ENCODE measurements at places on chromosomes 6 and 20.
A peak's percentile ranks its signal among the peaks of the same experiment; 100 is the strongest.

GRCh38 chr6:333379-334002 is 41.2 kb downstream of the DUSP22 start:
- DNase-seq: no peak

- no peak for DNase-seq
Measured at GRCh38 chr20:44504402-44505307, 17.2 kb downstream of the SERINC3 start.

DNA sequence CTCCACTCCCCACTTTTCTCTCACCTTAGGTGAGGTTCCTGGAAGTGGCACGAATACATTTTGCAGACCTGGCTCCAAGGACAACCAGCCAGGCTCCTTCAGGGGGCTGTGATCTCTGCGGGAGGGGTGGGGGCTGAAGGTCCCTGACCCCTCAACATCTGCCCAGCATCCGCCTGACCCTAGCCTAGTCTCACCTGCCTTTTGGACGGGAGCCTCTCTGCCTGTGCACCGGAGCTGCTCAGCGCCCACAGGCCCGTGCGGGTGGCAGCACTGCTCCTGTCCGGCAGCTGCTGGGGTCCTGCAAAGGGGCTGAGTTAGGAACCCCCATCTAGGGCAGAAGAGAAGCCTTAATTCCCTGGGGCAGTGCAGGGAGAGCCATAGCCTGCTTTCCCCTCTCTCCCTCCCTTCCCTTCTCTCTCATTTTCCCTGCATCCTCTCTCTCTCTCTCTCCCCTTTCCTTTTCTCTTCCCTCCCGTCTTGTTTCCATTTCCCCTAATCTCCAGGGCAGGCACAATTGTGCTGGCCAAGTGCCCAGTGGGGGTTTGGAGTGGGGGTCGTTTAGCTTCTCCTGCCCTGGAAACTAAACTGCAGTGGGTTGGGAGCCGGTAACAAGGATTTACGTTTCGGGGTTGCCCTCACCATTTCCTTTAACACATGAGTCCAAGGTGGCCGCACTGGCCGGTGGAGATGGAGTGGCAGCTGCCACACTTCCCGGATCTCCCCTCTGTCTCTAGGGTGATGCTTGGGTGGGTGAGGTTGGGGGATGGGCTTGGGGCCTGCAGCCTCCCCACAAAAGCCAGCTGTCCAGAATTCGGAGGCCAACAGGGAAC is 54.1 kb downstream of the CTCFL start:
- DNase-seq: no peak

- DNase-seq: no peak
Measured at GRCh38 chr20:61580958-61581824, 329.1 kb downstream of the CDH4 start.

DNA sequence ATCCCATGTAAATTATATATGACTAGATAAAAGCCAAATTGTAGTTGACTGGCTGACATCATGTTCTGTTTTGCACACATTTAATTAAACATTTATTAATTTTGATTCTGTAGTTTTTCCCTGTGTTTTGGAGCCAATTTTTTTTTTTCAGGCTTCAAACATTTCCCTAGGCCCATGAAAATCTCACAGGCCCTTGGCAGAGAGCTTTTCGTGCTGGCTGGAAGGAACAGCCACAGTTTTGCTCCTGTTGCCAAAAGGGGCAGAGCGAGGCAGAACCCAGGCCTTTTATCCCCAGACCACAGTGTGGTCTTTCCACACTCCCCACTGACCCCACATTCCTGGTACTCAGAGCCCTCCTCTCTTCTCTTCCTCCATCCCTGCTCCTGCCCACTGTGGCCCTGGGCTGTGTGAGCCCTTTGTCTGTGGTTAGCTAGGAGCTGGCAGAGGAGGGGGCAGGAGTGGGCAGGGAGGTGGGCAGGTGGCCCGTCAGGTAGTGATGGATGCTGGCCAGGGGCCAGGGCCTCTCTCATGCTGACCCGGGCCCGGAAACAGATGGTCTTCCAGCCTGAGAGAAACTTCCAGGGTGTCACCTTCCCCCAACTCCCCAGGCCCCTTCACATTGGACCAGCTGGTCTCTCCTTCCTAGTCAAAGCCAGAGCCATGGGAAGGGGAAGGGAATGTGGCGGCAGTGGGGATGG is 19.4 kb upstream of the CCM2L start:
- no peak for DNase-seq

- peak; percentile 55 for DNase-seq
Measured at GRCh38 chr6:33317419-33317668, 200 bp downstream of the ZBTB22 start.

- DNase-seq: no peak
Measured at GRCh38 chr6:169935348-169935718, 183.9 kb downstream of the ERMARD start.

DNA sequence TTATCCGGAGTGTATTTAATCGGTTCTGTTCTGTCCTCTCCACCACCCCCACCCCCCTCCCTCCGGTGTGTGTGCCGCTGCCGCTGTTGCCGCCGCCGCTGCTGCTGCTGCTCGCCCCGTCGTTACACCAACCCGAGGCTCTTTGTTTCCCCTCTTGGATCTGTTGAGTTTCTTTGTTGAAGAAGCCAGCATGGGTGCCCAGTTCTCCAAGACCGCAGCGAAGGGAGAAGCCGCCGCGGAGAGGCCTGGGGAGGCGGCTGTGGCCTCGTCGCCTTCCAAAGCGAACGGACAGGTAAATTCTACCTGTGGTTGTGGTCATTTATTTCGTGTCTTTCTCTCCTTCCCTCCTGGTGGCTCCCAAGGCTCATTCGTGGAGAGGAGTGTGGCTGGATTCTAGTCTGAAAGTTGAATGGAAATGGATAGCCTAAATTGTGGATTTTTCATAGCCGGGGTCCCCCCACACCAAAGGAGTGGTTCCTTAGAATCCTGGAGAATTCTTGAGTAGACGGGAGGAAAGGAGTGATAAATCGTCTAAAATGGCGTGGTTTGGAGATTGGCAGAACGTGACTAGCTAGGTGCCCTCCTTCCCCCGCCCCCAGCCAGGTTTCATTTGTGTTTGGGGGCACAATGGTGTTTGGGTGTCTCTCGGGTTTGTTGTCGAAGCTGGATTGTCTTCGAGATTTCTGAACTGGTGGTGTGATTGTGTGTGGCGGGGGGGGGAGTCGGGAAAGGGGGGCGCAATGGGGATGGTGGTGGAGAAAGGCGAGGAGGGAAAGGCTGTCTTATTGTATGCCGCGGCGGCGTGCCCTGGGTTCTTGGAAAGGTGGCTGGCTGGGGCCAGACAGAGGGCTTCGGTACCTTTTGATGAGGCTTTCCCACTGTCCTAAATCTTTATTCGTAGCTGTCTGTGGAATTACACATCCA is 673 bp downstream of the MARCKS start:
- peak; percentile 30 for DNase-seq

DNA sequence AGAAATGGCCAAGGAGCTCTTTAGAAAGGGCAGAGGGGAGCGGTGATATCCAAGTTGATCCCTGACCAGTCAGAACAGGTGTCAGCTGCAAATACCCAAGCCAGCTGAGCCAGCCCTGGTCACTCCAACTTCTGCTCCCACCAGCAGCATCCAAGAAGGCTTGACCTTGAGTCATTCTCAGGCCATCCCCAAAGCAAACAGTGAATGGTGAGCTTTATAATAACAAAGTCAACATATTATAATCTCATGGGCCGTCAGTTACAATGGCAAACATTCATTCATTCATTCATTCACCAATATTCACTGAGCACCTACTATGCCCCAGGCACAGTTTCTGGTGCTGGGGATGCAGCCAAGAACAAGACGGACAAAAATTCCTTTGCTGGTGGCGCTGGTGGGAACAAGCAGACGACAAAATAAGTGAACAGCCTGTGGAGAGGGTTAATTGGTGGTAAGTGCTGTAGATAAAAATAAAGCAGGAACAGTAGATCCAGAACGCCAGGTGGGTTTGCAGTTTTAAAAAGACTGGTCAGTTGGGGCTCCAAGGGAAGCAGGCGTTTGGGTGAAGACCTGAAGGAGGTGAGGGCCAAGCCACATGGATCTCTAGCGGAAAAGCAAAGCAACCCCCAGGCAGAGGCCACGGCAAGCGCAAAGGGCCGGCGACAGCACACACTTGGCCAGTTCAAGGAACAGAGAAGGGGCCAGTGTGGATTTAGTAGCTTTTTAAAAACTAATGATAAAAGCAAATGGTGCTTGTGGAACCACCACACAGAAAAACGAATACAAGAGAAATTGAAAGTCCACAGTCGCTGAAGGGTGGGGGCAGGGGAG is 131.8 kb upstream of the PTPN1 start:
- DNase-seq: no peak

DNA sequence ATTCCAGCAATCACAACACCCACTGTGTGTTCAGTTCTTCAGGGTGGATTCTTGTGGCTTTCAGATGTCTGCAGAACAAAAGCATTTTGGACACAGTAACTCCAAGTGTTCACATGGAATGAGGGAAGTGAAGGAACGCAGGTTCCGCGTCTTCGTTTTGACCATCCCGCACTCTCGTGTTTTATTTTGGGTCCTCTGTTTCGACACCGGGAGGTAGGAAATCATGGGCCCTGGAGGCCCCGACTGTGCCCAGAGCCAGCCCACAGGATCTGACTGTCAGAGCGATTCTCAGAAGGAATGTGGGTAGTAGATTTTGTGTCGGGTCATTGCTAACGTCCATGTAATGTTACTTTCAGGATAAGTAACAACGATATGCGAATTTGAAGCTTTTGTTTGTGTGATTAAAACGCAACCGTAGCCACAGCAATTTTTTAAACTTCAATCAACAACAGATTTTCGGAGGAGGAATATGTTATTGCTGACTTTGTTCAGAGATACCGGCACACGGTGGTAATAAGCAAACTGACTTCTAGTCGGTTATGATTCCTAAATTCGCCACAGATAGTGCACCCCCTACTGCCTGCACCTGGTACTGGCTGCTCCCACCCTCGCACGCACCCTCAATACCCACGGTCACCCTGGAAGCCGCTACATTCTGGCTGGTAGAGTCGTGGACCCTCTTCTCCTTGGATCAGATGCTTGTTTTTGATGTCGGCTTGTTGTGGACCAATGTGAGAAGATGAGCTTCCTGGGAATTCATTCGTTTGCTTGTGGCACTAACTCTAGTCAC is 10.5 kb downstream of the NPEPL1 start:
- no peak for DNase-seq

- no peak for DNase-seq
Measured at GRCh38 chr6:112298021-112298745, 43.8 kb upstream of the LAMA4 start.

DNA sequence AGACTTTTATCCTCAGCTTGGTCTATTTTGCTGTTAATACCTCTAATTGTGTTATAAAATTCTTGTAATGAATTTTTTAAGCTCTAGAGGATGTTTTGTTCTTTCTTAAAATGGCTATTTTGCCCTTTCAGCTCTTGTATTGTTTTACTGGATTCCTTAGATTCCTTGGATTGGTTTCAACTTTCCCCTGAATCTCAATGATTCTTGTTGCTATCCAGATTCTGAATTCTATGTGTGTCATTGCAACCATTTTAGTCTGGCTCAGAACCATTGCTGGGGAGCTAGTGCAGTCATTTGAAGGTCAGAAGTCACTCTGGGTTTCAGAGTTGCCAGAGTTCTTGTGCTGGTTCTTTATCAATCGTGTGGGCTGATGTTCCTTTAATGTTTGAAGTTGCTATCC is 37.1 kb downstream of the OTOR start:
- DNase-seq: no peak

GRCh38 chr6:165987483-165988301 is 180.0 kb downstream of the TBXT start:
- no peak for DNase-seq

DNA sequence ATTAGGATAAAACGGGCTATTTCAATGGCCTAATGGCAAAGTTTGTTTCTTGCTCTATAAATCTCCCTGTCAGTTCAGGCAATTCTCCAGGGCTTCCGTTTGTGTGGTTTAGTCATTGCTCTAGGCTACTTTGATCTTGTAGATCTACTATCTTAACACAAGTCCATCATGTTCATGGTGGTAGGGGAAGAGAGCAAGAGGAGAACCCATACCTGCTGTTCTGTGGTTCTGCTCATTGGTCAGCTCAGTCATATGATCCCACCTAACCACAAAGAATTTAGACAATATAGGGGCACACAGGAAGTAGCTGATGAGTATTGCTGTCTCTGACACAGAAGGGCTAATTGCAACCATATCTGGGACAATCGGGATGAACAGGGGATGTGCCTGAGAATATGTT is 4.9 kb upstream of the DEK start:
- peak; percentile 26 for DNase-seq

DNA sequence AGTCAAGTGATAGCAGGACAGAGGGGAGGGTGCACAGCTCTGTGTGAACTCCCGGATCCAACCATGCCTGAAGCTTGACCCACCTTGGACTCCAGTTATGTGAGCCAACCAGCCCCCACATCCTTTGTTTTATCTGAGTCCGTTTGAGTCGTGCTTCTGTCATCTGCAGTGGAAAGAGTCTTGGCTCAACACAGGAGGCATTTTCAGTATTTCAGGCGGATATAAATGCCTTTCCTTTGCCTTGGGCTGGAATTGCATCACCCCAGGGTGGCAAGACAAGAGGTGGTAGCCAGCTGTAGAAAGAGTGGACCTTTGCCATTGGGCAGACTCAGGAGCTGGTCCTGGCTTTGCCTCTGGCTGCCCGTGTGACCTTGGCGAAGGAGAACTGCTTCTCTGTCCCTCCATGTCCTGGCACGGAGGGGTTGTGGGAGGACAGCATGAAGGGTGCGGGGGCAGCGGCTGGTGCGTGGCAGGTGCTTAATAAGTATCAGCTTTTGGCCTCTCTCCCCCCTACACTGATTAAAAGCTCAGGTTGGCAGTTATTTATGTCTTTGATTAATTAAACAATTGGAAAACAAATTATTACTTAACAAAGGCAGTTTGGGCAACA is 42.6 kb upstream of the APCDD1L start:
- DNase-seq: no peak

GRCh38 chr6:2841264-2842138 is at the start of gene SERPINB1:
Gene SERPINB1, minus strand, starts transcription at chr6:2841863. Its CDS starts 1,277 bp downstream, at chr6:2840586.
- DNase-seq: peak; percentile 68

GRCh38 chr6:105507811-105508210 is 104.9 kb upstream of the PREP start:
- no peak for DNase-seq

GRCh38 chr6:41929924-41930323 is 8.6 kb downstream of the BYSL start:
- DNase-seq: no peak

DNA sequence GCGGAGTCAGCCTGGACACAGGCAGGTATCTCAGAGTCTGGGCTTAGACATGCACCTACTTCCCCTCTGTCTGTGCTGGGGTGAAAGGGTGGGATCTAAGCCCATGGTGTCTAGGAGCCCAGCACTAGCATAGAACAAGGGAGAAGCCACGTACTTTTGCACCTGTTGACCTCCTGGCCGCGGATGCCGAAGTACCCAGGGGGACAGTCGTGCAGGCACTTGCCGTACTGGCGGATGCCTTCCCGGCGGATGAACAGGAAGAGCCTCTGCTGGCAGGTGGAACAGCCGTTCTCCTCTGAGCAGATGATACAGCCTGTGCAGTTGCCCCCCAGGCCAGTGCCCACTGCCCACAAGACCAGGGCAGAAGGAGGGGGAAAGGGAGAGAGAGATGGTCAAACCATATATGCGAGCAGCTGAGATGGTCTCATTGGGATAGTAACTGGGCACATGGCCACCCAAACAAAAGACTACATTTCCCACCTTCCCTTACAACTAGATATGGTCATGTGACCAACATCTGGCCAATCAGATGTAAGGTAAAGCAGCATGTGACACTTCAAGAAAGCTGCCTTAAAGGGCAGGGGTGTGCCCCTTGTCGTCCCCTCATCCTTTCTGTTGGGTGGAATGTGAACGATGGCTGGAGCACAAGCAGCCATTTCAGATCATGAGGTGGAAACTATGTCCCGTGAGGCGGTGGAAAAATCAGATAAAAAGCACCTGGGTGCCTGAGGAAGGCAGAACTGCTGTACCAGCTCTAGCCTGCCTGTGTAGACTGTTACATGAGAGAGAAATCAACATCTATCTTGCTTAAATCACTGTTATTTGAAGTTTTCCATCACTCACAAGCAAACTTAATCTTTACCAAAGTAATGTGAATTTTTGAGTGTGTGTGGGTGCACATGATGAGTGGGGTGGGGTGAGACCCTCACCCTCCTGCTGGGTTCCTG is 34.0 kb downstream of the RSPO4 start:
- no peak for DNase-seq

Data from HuH-7 (cell line).